Hematopoietic multipotent progenitor cell treated with erythropoietin and hydrocortisone succinate and interleukin-3 and kit ligand, for 6 days (in vitro differentiated cells): ENCODE measurements at places on chromosomes 6 and 20.

DNA sequence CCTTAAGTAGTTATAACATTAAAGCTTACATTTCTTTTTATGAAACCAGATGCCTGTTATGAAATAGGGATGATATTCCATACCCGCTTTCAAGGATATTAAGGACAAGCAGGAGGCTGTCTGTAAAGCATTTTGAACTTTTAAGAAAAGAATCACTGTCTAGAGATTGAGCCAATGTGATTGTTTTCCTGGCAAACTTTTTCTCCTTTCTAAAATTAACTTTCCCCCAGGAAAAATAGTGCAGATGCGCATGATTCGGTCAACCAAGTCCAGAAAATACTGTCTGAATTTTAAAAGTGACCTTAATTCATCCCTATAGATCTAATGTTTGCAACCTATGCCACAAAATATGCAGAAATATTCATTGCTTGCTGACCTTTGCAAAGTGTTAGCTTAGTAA, 15.1 kb upstream of the DEK start:
- no peak for DNase-seq

DNA sequence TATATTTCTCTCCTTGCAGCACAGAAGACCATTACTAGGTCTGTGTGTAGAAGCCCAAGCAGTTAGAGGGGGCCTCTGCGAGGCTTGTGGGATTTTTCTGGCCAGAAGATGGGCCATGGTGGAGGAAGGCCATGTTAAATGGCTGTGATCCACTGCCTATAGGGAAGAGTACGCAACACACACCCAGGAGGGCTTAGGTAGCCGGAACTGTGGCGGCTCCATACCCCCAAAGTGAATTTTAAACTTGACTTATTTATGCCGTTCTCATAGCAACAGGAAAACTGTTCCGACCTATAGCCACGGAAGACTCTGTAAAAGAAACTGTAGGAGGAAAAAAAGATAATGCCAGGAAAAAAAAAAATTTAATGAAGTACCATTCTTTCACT, 69.5 kb downstream of the SLX4IP start:
- DNase-seq = no peak

DNA sequence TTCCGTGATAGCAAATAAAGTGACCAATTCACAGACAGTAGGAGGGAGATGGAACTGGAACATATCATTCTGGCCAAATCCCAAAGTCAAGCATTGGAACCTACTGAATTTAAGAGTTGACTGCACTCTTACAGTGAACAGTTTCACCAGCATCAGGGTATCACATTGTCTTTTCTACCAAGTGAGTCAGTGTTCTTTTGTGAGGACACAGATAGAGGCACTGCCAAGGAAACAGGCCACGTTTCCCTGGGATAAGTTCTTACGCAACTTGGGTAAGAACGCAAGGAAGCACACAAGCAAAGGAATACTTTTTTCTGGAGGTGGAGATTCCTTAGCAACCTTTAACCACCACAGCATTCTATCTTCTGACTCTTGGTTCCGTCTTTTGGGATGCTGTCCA, 28.6 kb upstream of the ENPP5 start:
- DNase-seq = no peak

GRCh38 chr20:53581444-53582250, 12.0 kb downstream of the ZNF217 start:
- DNase-seq = no peak

DNA sequence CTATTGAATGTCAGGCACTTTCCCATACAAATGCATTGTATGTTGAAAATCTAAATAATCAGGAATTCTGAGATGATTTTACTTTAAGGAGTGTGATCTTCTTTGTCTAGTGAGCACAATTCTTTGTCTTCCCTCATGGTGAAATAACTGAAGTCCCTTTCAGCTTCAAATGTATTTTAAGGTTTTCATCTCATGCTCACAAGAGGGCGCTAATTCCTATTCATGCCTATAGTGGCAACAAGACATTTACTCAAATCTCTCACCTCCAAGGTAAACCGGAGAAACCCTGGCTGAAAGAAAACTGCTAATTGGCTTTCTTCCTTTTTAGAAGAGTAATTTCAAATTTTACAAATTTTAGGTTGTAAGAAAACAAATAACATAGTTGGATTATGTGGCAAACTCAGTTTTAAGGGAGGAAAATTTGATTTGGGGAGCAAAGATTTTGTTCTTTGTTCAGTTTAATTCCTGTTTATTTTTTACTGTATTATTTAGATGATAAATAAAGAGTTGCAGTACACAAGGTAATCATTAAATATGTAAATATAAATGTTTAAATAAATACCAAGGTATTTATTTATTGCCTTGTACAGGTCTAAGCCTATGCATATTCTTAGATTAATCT, 69.1 kb downstream of the SLC35F1 start:
- peak; percentile 71 for DNase-seq

DNA sequence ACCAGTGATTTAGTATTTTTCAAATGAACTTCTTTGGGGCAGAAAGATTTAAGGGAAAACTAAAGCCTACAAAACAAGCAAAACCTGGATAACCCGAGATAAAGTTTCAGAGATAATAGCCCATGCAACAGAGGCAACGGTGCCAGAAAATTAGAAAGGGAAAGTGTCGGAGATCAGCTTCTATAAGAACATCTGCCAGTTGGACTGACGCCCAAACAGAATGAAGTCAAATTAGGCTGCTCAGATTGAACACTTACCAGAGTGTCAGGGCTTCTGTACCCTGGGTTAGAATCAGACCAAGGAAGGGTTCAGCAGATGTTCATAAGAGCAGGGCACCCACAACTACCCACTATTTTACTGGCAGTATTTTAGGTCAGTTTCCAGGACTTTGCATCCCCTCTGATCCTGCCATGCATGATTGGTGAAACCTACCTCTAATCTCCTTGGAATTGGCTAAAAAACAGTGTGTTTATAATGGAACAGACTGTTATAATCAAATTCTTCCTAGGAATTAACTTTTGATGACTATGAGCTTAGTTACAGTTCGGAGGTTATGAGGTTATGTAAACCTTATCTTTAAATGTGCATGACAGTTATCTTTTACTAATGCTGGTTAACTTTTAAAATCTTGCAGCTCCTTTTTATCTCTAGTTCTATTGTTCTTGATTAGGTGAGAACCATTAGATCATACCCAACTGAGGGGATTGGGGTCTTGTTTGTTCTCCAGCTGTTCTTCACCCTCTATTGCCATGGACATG, 13.1 kb downstream of the BMP2 start:
- no peak for DNase-seq

DNA sequence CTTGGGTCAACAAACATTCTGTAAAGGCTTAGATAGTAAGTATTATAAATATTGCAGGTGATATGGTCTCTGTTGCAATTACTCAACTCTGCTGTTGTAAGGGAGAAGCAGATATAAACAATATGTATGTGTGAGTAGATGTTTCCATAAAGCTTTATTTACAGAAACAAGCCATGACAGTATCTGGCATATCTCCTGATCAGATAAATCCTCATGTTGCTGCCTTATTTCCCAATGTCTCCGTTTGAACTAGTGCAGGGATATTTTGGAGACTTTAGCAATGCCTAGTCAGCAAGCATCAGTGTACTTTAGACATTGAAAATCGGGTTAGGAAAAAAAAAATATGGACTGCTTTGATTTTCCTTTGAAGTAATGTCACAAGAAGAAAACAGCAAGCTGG, 96.1 kb downstream of the LAMA2 start:
- no peak for DNase-seq

GRCh38 chr6:150723857-150724256, 124.2 kb downstream of the PLEKHG1 start:
- DNase-seq = no peak
